ENCODE measurements at places on chromosomes 3 and 15.

DNA sequence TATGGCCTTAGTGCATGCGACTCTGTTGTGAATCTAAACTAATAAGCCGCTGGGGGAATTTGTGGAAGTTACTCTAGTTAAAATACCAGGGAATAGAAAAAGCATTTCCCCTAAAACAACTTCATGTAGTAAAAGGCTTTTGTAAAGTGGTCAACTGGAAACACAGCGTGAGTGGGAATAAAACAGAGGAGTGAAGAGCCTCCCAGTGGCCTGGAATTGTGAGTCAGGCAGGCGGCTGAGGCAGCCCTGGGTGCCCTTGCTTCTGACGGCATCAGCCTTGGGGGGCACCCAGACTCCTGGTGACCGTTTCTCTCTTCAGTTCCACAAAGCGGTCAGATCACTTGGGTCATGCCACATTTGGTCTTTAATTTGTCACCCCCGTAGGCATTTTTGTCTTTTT lies 108.4 kb downstream of the GHSR start:
- DNase-seq = no peak

GRCh38 chr3:171277456-171278298 lies 182.5 kb downstream of the TNIK start:
- no peak for DNase-seq

GRCh38 chr15:27081676-27082418 lies 110.9 kb downstream of the GABRG3 start:
- DNase-seq = no peak

DNA sequence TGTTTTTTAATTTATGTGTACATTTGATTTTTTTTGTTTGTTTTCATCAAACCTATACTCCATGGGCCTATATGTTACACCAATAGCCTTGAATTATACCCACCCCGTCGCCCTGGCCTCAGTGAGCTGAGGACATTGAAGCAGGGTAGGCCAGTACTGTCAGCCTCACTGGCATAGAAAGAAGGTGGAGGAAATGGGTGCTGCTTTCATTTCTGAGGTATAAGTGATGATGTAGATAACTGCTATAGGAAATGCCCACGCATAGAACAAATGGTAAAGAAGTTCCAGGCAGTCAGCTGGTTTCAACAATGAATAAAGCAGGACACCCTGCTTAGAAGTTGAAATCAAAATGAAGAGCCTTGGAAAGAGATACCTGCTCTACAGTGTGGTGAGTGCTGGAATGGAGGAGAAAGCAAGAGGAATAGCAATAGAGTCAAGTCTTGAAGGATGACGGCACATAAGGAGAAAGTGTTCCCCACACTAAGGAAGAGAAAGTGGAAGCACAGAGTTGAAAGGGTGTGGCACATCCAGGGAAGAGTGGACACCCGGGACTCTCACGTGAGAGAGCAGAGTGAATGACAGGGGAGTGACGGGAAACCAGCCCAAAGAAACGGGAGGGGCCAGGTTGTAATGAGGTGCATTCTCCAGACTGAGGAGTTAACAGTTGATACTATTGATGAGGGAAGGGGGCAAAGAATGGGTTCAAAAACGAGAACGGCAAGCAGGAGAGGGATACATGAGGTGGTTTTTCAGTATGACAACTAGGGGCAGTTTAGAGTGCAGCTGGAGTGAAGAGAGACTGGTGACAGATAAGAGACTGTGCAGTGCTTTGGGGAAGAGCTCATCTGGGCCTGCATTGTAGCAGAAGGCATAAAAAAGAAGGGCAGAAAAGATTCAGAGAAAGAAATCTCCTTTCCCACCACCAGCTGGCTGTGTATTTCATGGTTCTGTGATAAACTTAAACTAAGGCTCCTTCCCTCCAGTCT lies 70.5 kb downstream of the KLHL25 start:
- DNase-seq = no peak

DNA sequence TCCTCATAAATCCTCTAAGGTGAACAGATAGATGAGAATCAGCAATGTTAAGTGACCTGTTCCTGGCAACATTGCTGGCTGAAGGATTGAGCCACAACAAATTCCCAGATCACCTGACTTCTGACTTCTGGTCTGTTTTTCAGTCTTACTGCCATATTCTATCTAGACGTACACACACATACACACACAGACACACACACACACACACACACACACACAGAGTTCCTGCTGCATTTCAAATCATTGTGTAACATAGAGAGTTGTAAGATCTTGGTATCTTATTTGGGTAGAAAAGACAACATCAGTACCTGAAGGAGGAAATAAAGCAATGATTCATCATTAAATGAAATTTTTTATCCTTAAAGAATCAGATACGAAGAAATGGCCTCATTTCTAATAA lies 342.6 kb downstream of the MFSD1 start:
- no peak for DNase-seq

GRCh38 chr3:513301-513700 lies 316.7 kb downstream of the CHL1 start:
- no peak for DNase-seq

GRCh38 chr3:136162322-136162721 lies 33.8 kb downstream of the MSL2 start:
- no peak for DNase-seq

DNA sequence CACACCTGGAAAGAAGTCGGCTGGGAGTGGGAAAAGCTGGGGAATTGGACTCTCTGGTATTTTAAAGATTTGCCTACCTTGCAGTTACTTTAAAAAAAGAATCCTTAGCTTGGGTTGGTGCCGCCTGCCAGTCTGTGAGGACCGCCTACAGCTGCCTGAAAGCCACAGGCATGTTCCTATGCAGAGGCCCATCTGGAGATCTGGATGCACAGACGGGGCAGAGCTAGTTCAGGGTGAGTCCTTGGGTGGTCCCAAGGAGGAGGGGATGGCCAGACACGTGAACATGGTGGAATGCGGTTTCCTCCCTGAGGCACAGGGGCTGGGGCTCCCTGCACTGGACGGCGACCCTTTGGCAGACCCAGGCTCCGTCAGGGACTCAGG lies 113.2 kb upstream of the IQSEC1 start:
- no peak for DNase-seq

GRCh38 chr15:89820666-89821611 lies 6.3 kb upstream of the ANPEP start:
- DNase-seq = no peak

DNA sequence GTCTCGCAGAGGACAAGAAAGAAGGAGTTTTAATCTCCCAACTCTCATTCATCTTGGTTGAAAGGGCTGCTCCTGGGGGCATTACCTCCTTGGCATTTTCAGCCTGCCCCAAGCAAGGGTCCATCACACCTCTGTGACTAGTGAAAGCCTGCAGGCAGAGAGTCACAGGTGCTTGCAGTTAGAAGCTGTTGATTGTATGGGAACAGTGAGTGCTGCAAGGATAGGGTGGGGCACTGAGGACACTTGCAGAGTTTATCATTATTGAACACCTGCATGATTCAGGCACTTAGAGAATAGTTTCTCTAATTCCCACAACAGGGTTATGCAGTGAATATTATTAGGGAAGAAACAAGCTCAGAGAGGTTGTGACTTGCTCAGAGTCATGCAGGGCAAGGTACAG lies 41.7 kb upstream of the IGF2BP2 start:
- no peak for DNase-seq

- DNase-seq = no peak
Measured at GRCh38 chr3:149382518-149382917, 5.1 kb upstream of the TM4SF1 start.

GRCh38 chr15:96177279-96177678 lies 153.2 kb upstream of the NR2F2 start:
- DNase-seq = no peak

- no peak for DNase-seq
Measured at GRCh38 chr3:95177096-95177495, 1114.2 kb downstream of the NSUN3 start.

- DNase-seq = no peak
Measured at GRCh38 chr3:115438799-115439198, 184.5 kb upstream of the GAP43 start.

DNA sequence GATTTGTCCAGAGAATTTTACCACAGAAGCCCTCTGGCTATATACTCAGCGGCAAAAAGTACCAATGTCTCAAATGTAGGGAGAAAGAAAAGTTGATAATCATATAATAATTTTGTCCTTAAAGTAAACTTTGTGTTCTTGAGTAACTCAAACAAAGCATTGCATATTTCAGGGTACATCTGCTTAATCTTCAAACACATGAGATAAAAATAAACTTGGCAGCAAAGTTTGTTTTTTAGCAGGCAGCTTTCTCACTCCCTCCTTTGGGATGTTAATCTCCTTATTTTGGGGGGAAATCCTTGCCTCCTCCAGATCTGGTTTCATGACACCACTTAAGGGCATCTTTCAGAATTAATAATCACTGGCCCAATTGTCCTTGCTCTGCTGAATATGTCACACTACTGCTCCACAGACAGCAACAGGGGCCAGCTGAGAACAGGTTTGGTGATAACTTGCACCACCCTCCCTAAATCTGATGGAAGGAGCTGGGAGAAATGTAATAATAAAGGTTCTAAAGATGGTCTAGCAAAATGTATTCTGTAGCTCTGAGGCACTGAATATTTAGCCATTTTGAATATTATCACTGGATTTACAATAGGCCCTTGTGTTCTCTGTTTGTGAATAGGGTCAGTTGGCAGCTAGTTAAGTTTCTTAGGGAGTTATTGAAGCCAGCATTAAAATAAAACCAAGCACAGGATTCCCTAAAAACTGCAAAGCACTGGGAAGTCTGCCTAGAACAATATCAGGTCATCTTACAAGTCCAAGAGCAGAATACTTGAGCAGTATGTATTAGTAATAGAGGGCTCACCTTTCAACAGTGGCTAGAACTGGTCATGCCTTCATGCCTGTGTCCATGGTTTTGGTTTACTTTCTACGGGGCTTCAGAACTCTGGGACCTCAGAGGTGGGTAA lies 79.2 kb downstream of the EFL1 start:
- no peak for DNase-seq

DNA sequence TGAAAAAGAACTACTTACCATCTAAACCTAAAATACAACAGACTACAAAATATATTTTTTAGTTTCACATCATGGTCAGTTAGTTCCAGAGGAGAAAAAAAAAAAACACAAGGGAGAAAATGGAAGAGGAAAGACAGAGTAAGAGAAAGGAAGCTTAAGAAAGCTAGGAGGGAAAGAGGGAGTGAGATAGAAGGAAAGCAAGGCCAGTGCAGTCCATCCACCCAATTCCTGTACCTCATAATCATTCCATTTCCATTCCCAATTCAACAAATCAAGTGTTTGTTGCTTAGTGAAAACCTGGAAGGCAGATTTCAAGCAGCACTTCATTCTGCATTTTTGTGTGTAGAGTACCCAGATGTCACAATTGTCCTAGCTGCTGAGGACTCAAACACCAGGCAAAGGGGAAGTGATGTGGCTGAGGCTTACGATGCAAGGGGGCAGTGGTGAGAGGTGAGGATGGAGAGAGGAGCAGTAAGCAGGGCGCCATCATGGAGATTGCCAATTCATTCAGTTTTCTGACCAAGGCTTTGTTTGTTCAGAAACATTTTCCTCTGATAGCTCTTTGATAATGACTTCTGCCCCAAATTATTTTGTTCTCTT lies 83.6 kb upstream of the GSK3B start:
- no peak for DNase-seq
